ENCODE measurements at places on chromosomes 11 and 22.

- DNase-seq, result no peak
These were observed 11.1 kb upstream of the CCDC117 start for GRCh38 chr22:28761449-28761755.

- DNase-seq, result no peak
These were observed 135.2 kb downstream of the MAML2 start for GRCh38 chr11:96207459-96208449.

DNA sequence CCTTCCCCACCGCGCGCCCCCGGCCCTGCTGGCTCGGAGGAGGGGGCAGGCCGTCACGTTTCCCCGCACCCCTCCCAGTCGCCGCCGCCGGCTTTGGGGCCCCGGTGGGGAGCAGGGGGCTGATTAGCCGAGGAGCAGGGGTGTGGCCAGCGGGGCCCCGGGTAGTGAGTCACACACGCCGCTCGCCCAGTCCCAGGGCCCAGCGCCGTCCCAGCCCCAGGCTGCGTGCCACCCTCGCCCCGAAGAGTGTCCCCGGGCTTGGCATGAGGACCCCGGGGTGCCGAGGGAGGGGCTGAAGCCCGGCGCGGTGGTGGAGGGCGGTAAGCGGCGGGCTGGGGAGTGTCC, 34.4 kb downstream of the PRDM11 start:
- DNase-seq, result no peak

- DNase-seq, result no peak
These were observed at the start of gene KLHL35 for GRCh38 chr11:75432911-75433321. Gene KLHL35 (minus strand): TSS chr11:75433203. CDS start chr11:75430629, 2,574 bp downstream.

DNA sequence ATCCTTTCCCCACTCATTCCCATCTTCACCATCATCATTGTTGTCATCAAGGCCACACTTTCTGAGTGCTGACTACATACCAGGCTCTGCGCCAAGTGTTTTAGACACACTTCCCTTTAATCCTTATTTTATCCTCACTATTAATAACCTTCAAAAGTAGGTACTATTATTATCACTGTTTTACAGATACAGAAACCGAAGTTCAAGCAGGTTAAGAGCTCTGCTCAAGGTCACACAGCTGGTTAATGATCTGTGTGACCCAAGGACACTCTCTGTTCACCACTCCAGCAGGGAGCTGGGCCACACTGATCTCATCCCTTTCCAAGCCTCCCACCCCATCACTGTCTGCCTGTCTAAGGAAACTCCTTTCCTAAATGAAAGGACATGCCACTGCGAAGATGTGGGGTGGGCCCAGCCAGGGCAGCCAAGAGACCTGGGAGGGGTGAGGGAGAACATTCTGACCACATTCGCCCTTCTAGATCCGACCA, 17.2 kb upstream of the TSKU start:
- DNase-seq, result no peak

DNA sequence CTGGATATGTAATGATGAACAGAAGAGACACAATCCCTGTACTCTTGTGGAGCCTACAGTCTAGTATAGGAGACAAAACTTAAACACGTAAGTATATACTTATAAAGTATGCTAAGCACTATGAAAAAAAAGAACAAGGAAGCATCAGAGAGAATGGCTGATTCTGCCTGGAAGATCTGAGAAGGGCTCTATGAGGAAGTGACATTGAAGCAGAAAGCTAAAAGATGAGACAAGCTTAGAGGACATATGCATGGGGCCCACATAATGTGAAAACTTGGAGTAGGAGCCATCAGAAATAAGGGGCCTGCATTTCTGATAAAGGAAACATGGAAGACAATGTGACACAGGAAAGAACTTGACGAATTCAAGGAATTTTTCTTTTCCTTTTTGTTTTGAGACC, 16.6 kb downstream of the SAA1 start:
- DNase-seq, result no peak

DNA sequence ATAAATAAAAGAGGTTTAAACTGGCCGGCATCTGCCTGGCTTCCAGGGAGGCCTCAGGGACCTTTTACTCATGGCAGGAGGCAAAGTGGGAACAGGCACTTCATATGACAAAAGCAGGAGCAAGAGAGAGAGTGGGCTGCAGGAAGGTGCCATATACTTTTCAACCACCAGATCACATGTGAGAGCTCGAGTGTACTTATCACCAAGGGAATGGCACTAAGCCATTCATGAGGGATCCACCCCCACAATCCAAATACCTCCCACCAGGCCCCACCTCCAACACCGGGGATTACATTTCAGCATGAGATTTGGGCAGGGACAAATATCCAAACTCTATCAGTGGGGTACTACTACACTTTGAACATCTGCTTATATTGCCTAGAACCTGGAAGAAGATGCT, 126.5 kb downstream of the PARVA start:
- no peak for DNase-seq

DNA sequence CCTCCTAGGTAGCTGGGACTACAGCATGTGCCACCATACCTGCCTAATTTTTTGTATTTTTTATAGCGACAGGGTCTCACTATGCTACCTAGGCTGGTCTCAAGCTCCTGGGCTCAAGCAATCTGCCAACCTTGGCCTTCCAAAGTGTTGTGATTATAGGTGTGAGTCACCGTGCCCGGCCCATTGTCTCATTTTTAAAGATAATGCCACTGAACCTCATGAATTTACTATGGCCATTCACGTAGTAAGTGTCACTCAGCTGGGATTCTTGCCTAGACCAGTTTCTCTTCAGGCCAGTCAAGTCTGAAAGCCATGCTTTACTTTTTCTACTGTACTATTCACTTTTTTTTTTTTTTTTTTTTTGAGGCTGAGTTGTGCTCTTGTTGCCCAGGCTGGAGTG, 22.4 kb downstream of the DEPDC5 start:
- no peak for DNase-seq

- no peak for DNase-seq
These were observed 9.6 kb downstream of the ACO2 start for GRCh38 chr22:41478473-41478872.

DNA sequence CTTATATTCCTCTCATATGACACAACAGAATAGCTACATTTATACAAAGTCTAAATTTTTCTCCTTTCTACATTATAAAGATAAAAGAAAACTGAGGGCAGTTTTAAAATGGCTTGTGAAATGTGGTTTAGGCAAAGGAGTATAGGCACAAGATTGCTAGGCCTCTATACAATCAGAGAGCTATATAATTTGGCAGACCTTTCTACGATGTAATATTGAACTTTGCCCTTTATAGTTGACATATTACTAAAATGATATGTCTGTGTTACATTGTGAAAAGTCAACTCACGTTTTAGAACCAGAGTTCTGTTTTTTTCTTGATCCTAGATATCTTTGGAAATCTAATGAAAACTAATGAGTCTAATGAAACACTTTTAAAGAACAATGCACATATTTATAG, 430.2 kb downstream of the DLG2 start:
- DNase-seq, result no peak

- DNase-seq, result peak; percentile 92
These were observed 16.1 kb upstream of the APOA1 start for GRCh38 chr11:116853461-116854073.

DNA sequence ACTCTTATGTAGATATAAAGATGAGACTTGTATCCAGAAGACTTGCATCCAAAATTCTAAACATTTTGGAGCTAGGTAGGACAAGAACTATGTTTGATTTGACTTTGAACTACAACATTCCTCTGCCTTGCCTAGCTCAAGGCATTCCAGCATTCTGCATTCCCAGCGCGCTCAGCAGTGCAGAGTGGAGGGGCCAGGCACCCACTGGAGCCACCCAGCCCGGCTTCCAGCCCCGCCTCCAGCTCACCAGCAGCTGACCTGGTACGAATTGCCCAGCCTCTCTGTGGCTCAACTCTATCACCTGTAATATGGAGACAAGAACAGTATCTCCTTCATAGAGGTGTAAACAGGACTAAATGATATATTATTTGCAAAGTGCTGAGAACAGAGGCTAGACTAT, 28.8 kb downstream of the PRDM10 start:
- DNase-seq, result no peak

GRCh38 chr11:65429068-65429681, 6.6 kb downstream of the NEAT1 start:
- peak; percentile 71 for DNase-seq

- DNase-seq, result peak; percentile 73
These were observed 69.7 kb upstream of the BMAL1 start for GRCh38 chr11:13207665-13208594.

DNA sequence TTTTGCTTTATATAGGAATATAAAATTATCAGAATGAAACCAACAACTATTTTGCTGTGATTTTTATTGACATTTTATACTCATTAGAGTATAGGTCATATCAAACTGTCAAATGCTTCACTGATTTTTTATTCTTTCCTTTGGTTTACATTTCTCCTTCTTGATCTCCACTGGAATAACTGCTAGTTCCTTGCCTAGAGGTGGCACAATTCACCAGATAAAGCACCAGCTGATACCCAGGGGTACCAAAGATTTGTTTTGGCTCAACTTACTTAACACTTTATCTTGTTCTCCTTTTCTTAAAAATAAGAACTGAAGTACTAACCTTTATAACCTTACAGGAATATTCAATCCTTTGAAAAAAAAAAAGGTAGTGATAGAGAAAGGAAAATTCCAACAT, 725.1 kb upstream of the CHORDC1 start:
- no peak for DNase-seq

DNA sequence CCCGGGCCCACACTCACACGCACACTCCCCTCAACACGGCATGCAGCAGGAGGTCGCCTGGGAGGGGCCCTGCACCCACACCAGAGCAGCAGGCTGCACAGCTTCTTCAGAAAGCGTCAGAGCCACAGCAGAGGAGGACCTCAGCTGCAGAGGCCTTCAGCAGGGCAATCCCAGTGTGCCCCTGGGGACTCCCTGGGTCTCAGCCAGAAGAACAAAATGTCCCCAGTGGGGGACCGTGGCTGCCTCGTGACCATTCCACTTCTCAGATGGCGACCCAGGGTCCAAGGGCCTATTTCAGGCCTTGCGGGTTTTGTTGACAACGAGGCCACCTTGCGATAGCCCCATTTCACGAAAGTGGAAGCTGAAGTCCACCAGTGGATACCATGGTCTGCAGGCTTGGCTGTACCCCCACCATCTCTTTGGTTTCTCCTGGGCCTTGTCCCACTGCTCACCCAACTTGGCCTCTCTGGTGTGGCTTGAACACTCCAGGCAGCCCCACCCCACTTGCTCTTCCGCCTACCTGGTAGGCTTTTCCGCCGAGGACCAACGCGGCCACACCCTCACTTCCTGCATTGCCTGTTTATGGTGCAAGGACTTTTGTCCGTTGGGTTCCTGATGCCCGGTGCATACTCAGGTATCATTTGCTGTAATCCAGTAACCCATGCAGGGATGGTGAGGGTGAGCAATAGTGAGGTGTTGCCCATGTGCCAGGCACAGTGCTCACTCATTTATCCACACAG, 38.1 kb downstream of the MB start:
- no peak for DNase-seq

GRCh38 chr22:21010426-21011113, 4.4 kb upstream of the P2RX6 start:
- DNase-seq, result no peak

GRCh38 chr11:74487875-74488274, 5.6 kb downstream of the LIPT2 start:
- DNase-seq, result no peak

DNA sequence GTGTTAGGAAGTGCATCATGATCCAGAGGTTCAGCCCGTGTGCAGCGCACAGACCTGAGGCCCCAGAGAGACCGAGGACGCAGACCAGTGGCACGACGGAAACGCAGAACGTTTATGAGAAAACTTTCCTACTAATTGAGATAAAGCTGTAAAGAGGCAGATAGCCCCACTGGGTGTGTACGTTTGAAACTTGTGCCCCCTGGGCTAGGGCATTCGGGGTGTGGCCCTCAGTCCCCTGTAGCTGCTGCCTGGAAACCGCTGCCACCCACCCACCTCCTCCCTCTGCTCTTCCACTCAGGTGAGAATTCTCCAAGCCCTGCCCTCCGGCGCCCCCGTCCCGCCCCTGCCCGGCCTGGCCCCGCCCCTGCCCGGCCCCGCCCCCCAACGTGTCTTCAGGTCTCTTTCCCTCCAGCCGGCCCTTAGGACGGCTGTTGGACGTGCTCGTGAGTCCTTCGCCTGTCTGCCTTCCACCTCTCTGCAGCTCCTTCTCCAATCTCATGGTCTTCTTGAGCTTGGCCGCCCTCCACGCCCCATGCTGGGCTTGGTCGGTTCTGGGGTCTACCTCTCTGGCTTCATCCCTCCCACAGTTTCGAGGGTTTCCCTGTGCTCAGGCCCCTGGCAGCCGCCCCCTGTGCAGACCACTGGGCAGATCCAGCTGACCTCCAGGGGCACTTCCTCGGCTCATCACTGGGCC, 12.1 kb downstream of the MAPK8IP2 start:
- DNase-seq, result no peak

GRCh38 chr11:126645186-126645585, 289.7 kb downstream of the ST3GAL4 start:
- DNase-seq, result no peak

DNA sequence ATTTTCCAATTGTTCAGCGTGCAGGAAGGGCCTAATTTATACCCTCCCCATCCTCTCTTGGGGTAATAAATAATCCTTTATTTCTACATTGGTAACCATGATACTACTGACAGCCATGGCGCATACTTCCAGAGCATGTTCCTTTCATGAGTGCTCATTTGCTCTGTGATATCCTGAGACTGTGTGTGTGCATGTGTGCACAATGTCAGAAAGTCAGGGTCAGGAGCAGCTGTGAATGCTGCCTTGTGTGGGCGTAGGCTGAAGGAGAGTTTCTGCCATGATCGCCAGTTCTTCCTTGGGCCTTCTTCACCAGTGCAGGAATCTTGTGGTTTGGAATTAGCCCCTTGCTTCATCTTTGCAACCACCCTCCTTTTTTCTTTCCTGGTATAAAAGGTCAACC, 10.2 kb downstream of the TUBA8 start:
- DNase-seq, result no peak

GRCh38 chr11:62556875-62557631, 10.4 kb upstream of the AHNAK start:
- DNase-seq, result no peak

- DNase-seq, result no peak
These were observed 24.1 kb upstream of the POGLUT3 start for GRCh38 chr11:108522318-108522717.

DNA sequence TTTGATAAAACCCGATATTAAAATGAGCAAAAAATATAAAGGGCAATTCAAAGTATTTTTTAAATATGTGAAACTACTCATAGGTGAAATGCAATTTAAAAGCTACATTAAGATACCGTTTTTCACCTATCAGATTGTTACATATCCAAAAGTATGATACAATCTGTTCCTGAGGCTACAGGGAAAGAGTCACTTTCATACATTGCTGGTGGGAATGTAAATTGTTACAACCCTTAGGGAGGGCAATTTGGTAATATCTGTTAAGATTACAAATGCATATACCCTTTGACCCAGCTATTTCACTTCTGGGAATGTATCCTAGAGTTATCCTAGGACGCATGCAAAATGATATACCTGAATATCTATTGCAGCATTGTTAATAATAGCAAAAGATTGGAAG, 132.1 kb downstream of the BLID start:
- DNase-seq, result no peak

GRCh38 chr22:48630433-48630754, 1197.3 kb downstream of the BRD1 start:
- DNase-seq, result no peak

- no peak for DNase-seq
These were observed 95.2 kb downstream of the DSCAML1 start for GRCh38 chr11:117701781-117702180.

All from AG09309 (cell line).